ENCODE measurements at places on chromosomes 4 and X.

- DNase-seq: no peak
Measured at GRCh38 chrX:147763131-147763530, 148.6 kb upstream of the FMR1 start.

DNA sequence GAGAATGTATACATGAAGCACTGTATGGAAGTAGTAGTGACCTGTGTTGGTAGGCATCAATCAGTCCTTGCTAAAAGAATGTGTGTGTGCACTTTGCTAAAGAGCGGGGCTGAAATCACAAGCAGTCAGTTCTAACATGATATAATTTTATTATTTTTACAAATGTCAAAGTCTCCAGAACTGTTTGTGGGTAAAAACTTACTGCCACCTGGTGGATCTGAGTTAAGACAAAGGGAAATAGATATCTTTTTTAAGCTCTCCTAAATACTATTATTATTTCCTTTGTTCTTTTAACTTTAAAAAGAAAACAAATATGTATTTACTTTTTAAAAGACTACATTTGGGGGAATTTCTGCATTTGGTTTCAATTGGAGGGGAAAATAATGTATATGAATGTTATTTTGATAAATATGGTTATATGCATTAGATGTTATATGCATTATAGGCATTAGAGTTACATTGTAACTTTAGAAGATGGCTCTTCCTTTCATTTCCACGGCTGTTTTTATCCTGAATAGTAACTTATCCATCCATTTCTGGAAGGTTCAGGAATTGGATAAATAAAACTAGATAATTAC lies 7.8 kb upstream of the CLOCK start:
- DNase-seq: no peak

DNA sequence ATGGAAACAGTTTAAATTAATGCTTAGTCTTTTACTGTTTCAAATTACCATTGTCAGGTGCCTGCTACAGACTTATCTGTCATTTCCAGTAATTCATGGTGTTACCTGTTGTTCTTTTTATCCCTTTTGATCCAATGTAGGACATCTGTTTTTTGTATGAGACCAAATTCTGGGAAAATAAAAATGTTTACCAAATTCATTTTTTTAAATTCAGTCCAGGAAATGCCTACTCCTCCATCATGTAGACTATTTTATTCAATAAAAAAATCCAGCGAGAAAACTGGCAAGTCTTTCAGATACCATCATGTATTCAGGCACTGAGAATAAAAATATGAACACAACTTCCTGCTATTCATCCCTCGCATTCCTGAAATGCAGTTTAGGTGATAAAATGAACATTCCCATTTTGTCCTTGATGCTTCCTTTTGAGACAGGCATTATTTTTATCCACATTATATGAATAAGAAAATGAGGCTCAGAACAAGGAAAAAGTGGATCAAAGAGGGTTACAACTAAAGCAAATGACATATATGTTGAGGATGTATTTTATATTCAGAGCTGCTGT lies 584.2 kb downstream of the SPRY1 start:
- DNase-seq: no peak

DNA sequence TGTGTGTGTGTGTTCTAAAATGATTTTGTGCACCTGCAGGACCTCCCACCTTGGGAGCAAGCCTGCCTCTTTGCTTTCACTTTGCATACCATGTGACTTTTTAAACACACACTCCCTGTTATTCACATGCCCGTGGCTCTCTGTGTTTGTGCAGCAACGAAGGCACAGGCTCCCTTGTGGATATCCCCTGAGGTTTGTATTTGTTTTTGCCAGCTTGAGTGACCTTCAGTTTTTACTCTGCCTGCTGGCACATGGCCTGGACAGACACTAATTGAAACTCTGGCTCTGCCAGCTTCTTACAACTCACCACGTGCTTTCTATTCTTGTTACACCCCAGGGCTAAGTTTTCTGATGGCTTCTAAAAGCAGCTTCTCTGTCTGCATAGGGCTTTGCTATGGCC lies 885.8 kb downstream of the SH3BGRL start:
- DNase-seq: no peak

DNA sequence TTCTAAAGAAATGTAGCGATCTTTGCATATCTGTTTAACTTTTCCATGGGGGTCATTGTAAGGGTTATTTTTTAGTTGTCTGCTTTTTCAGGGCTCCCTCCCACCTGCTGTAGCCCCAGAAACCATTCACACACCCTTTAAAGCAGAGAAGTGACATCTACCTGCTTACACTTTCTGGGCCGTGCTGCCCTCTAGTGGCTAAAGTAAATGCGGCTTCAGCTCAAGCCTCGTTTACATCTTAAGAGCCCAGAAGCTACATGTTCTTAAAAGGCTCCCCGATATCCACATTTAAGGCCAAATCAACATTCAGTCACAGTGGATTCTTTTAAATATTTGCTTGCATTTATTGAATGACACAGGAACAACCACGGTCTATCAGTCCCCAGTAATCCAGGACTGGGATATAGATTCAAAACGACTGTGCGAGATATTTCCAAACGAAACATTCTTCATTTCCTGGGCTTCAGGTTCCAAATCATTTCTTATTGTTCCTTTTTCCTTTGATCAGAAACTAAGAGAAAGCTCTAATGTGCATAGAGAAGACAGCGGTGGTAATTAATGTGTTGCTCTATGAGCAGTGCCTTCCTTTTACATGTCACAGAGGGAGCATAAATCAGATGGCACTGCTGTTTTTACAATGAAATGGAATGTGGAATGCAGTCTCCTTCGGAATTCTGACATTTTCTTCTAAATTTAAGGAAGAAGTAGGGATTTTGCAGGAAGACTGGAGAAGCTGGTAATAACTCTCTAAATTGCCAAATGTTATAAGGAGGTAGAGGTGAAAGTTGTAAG lies 119.9 kb downstream of the RASGEF1B start:
- no peak for DNase-seq

GRCh38 chr4:156290811-156291210 lies 337.1 kb upstream of the CTSO start:
- DNase-seq: no peak

- DNase-seq: no peak
Measured at GRCh38 chr4:16067515-16067914, 16.3 kb downstream of the PROM1 start.
